ENCODE measurements at places on chromosomes 1 and 21.

DNA sequence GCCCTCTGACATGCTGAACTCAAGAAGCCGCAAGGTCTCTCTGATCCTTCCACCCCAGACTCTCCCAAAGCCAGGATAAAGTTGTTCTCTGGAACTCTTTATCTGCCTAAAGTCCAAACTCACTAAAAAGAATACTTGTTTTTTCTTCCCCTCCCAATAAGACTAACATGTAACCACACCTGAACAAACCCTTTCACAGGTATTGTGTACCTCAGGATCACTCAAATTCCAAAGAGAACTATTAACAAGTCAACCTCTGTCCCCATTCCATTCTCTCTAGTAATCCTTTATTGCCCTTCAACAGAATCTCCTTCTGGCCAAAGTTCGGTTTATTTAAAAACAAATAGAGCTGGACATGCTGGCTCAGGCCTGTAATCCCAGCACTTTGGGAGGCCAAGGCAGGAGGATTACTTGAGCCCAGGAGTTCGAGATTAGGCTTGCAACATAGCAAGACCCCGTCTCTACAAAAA, 4.1 kb upstream of the TOE1 start:
- no peak for DNase-seq

DNA sequence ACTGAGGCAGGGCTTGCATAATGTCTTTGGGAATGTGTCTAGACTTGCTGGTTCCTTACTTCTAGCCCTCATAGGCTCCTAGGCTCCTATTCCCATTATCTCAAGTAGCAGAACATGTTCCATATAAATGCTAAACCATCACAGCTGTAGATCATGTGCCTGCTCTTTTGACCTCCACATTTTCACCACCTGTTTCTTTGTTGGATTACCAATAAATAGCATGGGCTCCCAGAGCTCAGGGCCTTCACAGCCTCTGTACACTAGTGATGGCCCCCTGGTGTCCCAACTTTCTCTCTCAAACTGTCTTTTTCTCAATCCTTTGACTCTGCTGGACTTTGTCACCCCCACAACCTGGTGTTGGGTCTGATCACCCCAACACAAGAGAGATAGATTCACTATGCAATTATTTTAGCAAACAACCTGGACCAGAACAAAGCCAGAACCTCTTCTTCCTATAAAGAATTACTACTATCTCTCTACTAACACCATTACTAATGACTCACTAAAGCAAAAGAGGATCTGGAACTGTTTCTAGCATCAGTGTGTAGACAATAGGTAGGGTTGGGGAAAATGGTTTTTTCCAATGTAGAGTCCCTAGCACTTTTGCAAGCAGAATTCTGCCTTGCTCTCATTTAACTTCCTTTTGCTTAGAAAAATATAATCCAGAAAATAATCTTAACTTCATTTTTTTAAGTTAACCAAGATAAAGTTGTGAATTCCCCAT, 51.7 kb downstream of the WLS start:
- DNase-seq, result no peak

GRCh38 chr1:227397354-227397978, 79.2 kb upstream of the CDC42BPA start:
- DNase-seq, result no peak

- peak; percentile 57 for DNase-seq
Observed at GRCh38 chr1:117606649-117607430, 992 bp downstream of the TENT5C start.

- DNase-seq, result no peak
Observed at GRCh38 chr1:183989078-183989577, 48.4 kb downstream of the COLGALT2 start.

GRCh38 chr1:11273595-11274234, 717 bp downstream of the UBIAD1 start:
- DNase-seq, result no peak

- DNase-seq, result no peak
Observed at GRCh38 chr1:170307426-170307825, 161.7 kb downstream of the NTMT2 start.

GRCh38 chr1:229037806-229038405, 233.0 kb upstream of the RAB4A start:
- no peak for DNase-seq

DNA sequence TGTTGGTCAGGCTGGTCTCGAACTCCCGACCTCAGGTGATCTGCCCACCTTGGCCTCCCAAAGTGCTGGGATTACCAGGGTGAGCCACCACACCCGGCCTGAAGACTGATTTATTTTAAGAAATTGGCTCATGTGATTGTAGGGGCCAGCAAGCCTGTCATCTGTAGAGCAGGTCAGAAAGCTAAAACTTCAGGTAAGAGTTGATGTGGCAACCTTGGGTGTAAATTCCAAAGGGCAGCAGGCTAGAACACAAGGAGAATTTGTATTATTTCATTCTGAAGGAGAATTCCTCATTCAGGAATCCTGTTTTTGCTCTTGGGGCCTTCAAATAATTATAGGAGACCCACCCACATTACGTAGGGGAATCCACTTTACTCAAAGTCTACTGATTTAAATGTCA, 728.7 kb downstream of the LTN1 start:
- DNase-seq, result no peak

DNA sequence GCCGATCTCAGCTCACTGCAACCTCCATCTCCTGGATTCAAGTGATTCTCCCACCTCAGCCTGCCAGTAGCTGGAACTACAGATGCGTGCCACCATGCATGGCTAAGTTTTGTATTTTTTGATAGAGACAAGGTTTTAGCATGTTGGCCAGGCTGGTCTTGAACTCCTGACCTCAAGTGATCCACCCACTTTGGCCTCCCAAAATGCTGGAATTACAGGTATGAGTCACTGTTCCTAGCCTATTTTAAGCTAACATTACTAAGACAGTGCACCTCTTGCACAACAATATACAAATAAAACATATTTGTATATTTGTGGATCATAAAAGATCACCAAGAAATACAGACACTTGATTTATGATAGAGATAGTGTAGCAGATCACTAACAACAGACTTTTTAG, 139.1 kb downstream of the DUSP10 start:
- no peak for DNase-seq

All from hindlimb muscle (tissue), 1 donor.